Subcutaneous adipose tissue (tissue), 4 donors: ENCODE measurements at places on chromosomes 5 and 9. TPM values are rescaled to one million over a fixed set of nuclear protein-coding genes. Genes with fewer than 3 reads are reported as not detected.

Gene SLC35A4
- 24.3 TPM for total RNA-seq

Gene GLDC
- total RNA-seq: not detected

Gene SLC34A1
- total RNA-seq: not detected

Gene C9orf40
- 4.8 TPM for total RNA-seq

Gene IL9
- not detected for total RNA-seq

Gene CSF2
- total RNA-seq: not detected

Gene DBH
- not detected for total RNA-seq

Gene SOHLH1
- not detected for total RNA-seq

Gene TEX48
- not detected for total RNA-seq

Gene C5orf52
- total RNA-seq: not detected

Gene BARHL1
- total RNA-seq: not detected

Gene IRGM
- total RNA-seq: 0.98 TPM

Gene SPATA31A3
- total RNA-seq: not detected

Gene OBP2A
- not detected for total RNA-seq

Gene CRHBP
- 2.0 TPM for total RNA-seq

Gene MAT2B
- total RNA-seq: 60.1 TPM

Gene PIP5K1B
- 0.88 TPM for total RNA-seq

Gene SLC36A3
- total RNA-seq: not detected

Gene PPP1R2B
- not detected for total RNA-seq
